ENCODE measurements at places on chromosomes 1 and 21. TPM values are rescaled to one million over a fixed set of nuclear protein-coding genes. Genes with fewer than 3 reads are reported as not detected.
A peak's percentile ranks its signal among the peaks of the same experiment; 100 is the strongest.

GRCh38 chr1:201011616-201012015, 11.9 kb downstream of the KIF21B start:
- DNase-seq = no peak

GRCh38 chr21:33063375-33063883, 6.5 kb upstream of the OLIG1 start:
- no peak for DNase-seq

- no peak for DNase-seq
These were observed 70.7 kb upstream of the SYT6 start for GRCh38 chr1:114224196-114224907.

DNA sequence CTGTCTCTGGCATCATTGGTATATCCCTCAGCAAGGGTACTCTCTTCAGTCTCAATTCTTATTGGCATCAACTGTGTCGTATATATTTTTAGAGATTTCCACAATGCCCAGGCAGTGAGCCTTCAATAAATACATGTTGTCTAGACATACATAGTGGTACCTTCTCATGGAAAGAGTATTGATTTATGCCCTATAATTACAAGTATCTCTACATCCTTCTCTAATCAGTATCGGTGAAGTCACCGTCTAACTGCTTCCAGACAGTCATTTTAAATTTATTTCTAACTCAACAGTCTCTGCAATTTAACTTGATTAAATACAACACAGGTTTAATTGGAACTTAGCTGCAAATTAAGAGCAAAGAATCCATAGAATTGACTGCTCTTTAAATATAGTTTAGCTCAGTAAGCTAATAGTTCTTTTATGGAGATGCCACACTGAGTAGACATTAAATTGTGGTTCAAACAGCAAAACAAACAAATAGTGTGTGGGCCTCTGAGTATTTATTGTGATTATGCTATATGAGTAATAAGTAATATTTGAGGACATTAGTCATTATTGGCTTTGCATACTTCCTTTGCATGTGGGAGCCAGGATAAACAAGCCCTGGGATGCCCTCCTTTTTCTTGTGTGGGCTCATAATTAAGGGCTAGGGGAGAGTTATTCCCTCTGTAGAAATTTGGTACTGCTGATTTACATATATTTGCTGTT, 126.9 kb upstream of the DUSP10 start:
- peak; percentile 85 for DNase-seq

DNA sequence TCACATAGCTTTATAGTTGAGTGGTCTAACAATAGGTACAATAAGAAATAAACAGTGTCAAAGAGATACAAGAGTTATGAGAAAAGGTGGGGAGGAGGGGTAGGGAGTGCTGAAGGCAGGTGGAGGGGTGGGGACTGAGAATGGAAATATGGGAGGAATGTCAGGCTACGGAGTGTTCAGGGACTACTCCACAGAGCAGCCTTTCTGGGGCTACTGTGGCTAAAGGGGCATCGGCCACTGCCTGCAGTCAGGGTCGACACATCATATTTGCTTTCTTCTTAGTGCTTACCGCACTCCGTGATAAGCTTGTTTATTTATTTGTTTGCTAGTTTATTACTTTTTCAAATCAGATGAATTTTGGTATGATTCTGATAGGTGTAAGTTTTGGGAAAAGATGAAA, 34.4 kb upstream of the CRNN start:
- no peak for DNase-seq

Gene SMG7
- 53.5 TPM for total RNA-seq

- DNase-seq = no peak
These were observed 10.2 kb downstream of the TAS1R2 start for GRCh38 chr1:18849261-18849711.

GRCh38 chr1:35454616-35455015, 102.6 kb downstream of the KIAA0319L start:
- DNase-seq = peak; percentile 49

Gene LDLRAD2
- 0.14 TPM for total RNA-seq

Gene LMX1A
- not detected for total RNA-seq

DNA sequence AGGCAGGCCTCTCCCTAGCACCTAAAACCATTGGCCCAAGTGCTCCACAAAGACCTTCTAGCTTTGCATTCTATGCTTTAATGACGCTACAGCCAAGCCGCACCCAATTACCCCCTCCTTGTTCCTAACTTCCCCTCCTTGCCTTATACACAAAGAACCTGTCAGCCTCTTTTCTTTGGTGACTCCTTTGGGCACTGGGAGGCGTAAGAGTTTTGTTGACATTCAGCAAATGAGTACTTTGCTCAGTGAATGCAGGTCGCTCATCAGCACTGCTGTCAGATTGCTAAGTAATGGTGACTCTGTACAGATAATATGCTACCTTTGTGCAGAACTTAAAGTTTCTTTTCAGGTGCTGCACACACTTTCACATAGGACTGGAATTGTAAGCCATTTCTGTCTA, 187.6 kb upstream of the FAM78B start:
- DNase-seq = no peak
